ENCODE measurements at places on chromosomes 16 and 17.

GRCh38 chr17:40168262-40168832 is 8.9 kb upstream of the RAPGEFL1 start:
- DNase-seq: peak; percentile 84

DNA sequence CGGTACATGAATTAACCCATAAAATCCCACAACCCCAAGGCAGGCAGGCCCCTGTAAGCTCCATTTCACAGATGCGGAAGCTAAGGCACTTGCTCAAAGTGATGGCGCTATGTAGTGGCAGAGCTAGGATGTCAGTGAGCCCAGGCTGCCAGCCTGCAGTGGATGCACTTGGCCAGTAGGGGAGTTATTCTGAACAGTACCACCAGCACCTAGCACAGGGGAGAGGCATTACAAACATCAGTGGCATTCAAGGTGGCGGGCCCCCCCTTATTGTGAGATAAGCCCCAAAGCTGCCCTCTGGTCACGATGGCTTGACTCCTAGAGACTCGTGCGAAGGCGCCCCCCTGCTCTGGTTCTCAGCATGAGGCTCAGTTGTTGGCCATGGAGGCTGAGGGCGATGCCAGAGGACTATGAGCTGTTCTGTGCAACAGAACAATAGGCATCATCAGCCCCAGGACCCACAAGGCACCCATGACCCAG is 33.8 kb downstream of the GTF3C1 start:
- no peak for DNase-seq

DNA sequence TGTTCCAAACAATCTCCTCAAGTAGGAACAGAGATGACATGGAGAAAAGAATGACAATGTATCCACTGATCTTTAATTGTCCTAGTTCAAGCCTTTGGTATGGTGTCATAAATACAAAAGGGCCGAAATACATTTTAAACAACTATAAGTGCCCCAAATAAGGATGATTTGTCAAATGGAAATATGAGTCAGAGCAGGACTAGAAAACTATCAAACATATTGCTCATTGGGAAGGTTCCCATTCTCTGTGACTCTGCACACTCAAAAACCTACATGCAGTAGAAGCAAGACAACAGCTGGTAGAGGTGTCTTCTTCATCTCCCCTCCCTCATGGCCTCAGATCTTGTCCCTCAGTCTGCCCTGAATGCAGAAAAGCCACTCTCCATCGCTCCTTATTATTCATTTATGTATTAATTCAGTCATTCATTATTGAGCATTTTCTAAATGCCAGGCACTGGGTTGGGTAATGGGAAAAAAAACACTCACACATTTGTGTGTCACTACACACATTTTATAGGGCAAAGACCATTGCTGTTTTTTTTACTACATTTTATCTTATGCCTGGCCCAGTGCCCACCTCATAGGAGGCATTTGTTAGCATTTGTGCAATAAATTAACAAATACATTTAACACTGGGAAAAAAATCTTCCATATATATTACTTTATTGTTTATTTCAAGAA is 10.1 kb downstream of the CA10 start:
- DNase-seq: no peak

DNA sequence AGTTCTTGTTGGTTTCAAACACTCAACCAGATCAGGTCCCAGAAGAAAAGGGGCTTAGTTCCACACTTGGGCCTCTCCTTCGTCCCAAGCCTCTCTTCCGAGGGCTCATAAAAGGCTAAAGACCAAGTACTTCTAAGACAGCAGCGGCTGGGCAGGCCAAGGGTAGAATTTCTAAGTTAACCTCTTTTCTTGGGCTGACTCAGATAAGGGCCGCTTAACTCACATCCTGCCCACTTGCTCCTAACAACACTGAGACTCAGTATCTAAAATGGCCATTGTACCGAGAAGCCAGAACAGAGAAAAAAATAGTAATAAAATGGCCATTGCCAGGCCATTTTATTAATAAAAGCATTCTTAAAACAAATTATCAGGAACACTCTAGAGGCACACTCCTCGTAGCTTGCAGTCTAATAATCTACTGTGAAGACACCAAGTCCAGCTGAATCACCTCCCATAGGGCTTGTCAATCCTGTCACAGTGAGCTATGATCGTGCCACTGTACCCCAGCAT is 42.1 kb downstream of the RANBP10 start:
- DNase-seq: no peak

DNA sequence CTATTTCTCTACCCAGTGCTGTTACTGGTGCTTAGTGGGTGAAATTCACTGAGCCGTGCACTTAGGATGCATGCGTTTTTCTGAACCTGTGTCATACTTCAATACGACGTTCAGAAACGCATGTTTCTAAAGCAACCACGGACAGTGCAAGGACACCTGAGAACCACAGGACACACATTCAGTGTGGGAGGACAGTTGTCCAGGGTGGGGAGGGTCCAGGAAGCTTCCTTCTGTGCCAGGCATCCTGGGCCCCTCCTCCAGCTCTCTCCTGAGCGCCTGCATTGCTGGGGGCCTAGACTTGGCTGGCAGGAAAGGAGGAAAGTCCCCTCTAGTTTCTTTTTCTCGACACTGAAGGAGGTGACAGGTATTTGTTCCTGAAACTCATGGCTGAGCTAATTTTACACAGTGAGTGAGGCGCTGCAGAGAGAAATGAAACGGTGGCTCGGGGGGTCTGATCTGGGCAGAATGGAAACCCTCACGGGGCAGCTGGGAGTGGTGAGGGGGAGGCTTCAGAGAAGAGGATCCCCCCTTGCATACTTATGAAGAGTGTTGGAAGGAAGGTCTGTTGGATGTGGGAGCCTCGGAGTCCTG is 89.9 kb downstream of the IRF8 start:
- DNase-seq: no peak

- DNase-seq: no peak
Observed at GRCh38 chr17:74295625-74296547, 21.9 kb downstream of the DNAI2 start.

DNA sequence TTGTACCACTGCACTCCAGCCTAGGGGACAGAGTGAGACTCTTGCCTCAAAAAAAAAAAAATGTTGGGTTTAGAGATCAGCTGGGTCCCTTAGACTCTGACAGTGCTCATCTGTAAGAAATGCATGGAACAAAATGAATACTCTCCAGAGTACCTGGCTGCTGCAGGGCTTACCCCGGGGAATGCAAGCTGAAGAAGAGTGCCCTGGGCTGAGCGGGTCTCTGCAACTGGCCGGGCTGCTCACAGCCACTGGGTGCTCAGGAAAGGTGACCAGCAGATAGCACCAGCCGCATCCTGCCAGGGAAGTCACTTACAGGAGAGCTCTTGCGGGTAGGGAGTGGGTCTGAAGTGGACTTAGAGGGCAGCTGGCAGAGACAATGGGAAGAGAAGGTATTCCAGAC is 82.1 kb downstream of the GAS7 start:
- DNase-seq: no peak

DNA sequence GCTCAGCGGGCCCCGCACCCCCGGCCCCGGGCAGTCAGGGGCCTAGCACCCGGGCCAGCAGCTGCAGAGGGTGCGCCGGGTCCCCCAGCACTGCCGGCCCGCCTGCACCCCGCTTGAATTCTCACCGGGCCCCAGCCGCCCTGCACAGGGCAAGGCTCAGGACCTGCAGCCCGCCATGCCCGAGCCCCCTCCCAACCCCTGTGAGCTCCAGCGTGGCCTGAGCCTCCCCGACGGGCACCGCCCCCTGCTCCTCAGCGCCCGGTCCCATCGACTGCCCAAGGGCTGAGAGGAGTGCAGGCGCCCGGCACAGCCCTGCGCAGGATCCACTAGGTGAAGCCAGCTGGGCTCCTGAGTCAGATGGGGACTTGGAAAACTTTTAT is 1.7 kb upstream of the BRCA1 start:
- no peak for DNase-seq

- no peak for DNase-seq
Observed at GRCh38 chr17:29433541-29433940, 43.4 kb downstream of the TAOK1 start.

- DNase-seq: peak; percentile 73
Observed at GRCh38 chr17:1267471-1267943, 2.7 kb upstream of the BHLHA9 start.

GRCh38 chr17:30291543-30292285 is at the start of gene BLMH:
BLMH (minus strand) TSS chr17:30291944; CDS start chr17:30291819, 125 bp downstream.
- peak; percentile 81 for DNase-seq

DNA sequence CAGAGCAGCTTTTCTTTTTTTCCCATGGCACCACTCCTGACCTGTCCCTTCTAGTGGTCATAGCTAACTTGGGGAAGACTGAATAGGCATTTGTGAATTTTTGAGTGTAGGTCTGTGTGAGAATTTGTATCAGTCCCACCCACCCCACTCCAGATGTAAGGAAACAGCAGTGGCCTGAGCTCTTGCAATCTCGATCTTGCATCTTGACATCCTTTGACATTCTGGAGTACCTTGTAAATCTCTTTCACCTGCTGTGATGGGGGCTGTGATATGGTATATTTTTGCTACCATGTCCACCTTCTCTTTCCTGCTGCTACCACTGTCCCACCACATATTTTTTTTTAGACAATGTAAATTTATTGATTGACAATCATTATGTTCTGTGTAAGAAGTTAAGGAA is 289.3 kb downstream of the MAP2K6 start:
- DNase-seq: no peak

DNA sequence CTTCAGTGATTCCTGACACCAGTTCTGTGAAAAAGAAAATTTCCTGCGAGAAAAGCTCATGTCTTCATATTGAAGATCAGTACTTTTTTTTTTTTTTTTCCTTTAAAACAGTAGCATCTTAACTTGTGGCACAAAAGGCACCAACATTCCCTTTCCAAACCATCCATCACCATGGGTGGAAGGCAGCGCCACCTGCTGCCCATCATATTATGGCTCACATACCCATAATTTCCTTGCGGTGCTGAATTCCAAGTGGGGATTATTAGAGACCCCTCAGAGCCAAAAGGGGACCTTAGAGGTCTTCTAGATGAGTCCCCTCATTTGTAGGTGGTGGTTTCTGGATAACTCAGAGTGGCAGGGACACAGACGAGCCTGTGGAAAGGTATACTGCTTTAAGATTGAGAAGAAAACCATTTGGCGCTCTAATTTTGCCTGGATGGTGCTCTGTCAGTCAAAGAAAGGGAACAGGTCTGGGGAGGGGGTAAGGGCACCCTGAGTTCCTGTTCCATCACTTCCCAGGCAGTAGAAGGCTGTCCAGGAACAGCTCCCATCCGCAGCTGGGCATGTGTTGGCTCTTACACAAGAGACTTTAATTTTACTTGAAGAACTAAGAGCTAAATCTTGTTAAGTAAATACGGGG is 7.9 kb upstream of the SOST start:
- peak; percentile 57 for DNase-seq

DNA sequence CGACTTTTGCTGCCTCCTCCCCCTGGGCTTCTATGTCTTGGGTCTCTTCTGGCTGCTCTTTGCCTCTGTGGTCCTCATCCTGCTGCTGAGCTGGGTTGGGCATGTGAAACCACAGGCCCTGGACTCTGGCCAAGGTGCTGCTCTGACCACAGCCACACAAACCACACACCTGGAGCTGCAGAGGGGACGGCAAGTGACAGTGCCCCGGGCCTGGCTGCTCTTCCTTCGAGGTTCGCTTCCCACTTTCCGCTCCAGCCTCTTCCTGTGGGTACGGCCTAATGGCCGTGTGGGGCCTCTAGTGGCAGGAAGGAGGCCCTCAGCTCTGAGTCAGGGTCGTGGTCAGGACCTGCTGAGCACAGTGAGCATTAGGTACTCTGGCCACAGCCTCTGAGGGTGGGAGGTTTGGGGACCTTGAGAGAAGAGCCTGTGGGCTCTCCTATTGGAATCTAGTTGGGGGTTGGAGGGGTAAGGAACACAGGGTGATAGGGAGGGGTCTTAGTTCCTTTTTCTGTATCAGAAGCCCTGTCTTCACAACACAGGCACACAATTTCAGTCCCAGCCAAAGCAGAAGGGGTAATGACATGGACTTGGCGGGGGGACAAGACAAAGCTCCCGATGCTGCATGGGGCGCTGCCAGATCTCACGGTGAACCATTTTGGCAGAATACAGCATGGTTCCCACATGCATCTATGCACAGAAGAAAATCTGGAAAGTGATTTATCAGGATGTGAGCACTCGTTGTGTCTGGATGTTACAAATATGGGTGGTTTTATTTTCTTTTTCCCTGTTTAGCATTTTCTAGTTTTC is 2.3 kb downstream of the GP1BA start:
- peak; percentile 63 for DNase-seq

DNA sequence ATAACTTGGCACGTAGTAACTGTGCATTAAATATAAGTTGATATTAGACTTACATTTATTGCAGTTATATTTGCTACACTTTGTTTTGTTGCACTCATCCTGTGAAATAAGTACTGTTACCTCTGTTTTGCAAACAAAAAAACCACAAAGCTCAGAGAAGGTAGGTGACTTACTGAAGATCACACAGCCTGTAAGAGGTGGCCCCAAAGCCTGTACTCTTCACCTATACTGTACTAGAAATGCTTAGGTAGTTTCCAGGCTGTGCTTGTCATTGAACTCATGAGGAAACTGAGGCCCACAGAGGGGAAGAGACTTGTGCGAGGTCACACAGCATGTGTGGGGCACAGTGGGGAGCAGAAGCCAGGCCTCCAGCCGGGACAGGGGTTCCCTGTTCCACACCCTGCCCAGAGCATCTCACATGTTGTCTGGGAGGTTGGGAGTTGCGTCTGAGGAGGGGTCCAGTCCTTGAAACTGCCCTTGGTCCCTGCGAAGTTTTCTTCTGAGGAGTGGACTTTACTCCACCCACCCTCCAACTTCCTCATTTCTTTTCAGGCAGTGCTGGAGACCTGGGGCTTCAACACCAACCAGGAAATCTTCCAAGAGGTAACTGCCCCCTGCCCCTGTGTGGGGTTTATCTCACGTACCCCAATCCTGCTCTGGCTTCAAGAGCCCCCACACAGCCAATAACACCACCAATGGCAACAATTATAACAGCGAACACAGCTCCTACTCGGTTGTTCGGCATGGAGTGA is 13.0 kb downstream of the CETP start:
- DNase-seq: no peak

DNA sequence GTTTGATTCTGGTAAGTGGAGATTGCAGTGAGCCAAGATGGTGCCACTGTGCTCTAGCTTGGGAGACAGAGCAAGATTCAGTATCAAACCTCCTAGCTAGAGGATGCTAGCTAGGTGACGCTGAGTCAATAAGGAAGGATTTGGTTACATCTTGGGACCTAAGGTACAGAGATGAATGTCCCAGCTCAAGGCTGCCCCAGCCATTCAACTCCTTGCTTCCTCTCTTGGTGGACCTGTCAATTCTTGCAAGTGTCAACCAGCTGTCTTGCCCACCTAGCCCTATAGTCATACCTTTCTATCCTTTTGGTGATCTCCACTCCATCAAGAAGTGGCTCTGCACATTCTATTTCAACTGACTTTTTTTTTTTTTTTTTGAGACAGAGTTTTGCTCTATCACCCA is 1.4 kb upstream of the MILR1 start:
- DNase-seq: no peak

- no peak for DNase-seq
Observed at GRCh38 chr17:40818343-40818732, 4.1 kb downstream of the KRT10 start.

DNA sequence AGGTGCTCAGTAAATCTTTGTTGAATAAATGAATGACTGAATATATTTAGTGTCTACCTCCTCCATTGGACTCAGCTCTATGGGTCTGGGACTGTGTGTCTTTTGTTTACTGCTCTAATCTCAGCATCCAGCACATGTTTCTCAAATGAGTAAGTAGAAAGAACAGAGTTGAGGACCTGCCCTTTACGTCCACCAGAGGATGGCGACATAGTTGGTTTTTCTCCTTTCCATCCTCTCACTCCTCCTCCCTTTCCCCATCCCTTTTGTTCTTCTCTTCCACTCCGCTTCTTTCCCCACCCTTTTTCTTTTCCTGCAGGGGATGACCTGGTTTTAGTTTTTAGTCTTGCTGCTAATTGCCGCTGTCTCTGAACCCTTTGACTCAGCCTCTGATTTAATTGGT is 12.1 kb upstream of the CHP2 start:
- no peak for DNase-seq

- DNase-seq: no peak
Observed at GRCh38 chr16:79754081-79754480, 153.5 kb upstream of the MAF start.
